ENCODE measurements at places on chromosomes 7 and 10.
A peak's percentile ranks its signal among the peaks of the same experiment; 100 is the strongest.

DNA sequence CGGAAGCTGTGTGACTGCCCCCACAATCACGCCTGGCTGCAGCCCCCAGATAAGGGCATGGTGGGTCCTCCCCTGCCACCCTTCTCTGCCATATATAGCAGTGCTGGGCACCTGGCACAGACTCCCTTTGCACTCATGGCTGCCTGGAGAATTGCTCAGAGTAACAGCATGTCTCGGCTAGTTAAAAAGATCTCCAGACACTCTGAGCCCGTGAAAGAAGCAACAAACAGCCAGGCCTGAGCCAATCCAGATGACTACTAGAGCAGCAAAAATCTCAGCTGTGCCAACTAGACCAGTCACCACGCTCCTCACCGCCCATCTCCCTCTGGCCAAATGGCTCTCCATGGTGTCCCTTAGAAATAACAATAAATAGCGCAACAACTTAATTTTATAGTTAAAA is 71.3 kb downstream of the PARD3 start:
- DNase-seq, result no peak

DNA sequence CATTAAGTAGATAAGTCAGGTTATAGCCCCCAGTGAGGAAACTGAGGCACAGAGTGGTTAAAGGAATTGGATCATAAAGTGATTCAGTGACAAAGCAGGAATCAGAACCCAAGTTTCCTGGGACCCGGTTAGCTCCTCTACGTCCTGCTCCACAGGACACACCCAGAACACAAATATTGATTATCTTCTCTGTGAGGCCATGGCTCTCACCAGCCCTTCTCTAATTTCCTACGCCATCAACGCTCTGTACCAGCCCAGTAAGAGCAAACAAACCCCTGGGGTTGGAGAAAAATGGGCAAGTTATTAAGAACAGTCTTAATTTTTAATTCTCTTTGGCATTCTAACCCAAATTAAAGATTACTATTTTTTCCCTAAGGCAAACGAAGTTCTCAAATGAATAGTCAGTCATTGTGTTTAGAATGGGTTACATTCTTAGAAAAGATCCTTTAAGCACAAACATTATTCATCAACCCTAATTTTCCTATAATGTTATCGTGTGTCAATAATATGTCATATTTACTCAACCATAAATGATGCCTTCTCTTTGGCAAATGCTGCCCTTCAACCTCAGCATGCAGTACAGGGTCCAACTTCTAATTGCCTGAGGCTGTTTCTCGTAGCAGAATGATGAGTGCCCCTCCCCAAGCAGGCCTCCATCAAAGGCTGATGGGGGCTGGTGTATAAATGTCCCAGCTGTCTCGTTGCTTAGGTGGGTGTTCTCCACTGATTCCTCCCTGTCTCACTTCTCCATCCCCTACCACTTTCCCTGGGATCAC is 25.4 kb upstream of the TM9SF3 start:
- DNase-seq, result no peak

- no peak for DNase-seq
Observed at GRCh38 chr7:40194745-40195144, 59.9 kb downstream of the SUGCT start.

- DNase-seq, result no peak
Observed at GRCh38 chr7:108328174-108328651, 128.0 kb downstream of the NRCAM start.

GRCh38 chr7:2016761-2017480 is 215.8 kb downstream of the MAD1L1 start:
- no peak for DNase-seq

DNA sequence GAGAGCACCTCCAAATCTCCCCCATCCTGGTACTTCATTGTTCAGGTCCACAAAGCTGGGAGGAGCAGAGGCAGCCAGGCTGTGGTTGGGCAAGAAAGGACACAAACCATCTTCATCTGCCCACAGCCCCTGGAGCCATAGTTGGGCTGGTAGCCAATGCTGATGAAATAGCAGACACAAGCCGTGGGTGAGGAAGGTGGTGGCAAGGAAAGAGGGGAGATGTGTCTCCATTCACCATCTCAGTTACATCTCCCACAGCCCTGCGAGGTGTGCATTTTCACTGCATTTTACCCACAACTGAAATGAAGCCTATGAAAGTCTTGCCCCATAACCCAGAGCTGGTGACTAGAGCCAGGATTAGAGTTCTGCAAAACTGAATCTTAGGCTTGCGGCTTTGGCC is 35.0 kb downstream of the PIK3AP1 start:
- peak; percentile 28 for DNase-seq
